ENCODE measurements at places on chromosomes 12 and 14. TPM values are rescaled to one million over a fixed set of nuclear protein-coding genes. Genes with fewer than 3 reads are reported as not detected.

IKZF4 gene
- total RNA-seq = 34.8 TPM

FGF6 gene
- not detected for total RNA-seq

TMEM233 gene
- total RNA-seq = not detected

ACSM4 gene
- total RNA-seq = not detected

AKAP5 gene
- 2.5 TPM for total RNA-seq

ACVRL1 gene
- total RNA-seq = not detected

LRRIQ1 gene
- not detected for total RNA-seq

CD4 gene
- total RNA-seq = 368 TPM

SLCO1C1 gene
- not detected for total RNA-seq

VASH1 gene
- total RNA-seq = 12.4 TPM

LGR5 gene
- not detected for total RNA-seq

DENND5B gene
- 1.2 TPM for total RNA-seq

TRMT61A gene
- 13.7 TPM for total RNA-seq

AKAP3 gene
- 0.71 TPM for total RNA-seq

SYNDIG1L gene
- total RNA-seq = not detected

CCDC197 gene
- 0.11 TPM for total RNA-seq

SERPINA9 gene
- not detected for total RNA-seq
